Urinary bladder (tissue), 4 donors: ENCODE measurements at places on chromosomes 11 and 22.

DNA sequence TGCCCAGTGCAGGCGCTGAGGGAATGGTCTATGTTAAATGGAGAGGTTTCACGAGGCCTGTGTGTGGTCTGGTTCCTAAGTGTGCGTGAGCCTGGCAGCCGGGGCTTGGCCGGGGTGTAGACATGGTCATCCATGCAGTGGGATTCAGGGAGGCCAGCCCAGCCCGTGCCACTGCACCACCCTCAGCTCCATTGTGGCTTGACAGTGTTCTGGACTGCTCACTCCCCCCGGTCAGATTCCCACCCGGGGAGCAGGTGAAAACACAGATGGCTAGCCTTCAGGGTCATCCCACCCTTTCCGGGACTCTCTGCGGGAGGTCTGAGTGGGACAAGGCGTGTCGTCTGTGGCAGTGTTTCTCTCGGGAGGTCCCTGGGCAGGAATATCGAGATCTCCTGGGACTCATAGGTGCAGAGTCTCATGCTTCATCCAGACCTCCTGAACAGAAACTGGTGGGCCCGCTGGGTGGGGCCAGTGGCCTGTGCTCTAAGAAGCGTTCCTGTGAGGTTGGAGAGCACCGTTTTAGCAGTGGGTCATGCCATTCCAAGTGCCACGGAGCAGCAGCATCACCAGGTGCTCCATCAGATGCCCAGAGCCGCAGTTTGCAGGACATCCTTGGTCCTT, 52.3 kb downstream of the ST14 start:
- DNase-seq = no peak

GRCh38 chr11:108967571-108967970, 302.7 kb downstream of the DDX10 start:
- peak; percentile 18 for DNase-seq

DNA sequence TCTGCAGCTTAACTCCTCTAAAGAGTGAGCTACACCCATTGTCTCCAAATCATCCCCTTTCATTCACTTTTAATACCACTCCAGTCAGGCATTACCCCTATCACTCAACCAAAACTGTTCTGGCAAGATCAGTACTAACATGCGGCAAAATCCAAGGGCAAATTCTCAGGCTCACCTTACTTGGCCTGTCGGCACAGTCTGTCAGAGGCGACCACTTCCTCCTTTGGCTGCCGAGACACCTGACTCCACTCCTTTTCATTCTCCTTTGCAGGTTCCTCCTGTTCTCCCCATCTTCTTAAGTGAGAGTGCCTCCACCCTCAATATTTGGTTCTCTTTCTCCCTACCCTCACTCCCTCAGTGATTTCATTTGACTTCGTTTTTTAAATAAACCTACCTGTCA, 4.2 kb downstream of the C11orf91 start:
- no peak for DNase-seq

- DNase-seq = no peak
These were observed 368.5 kb downstream of the INSC start for GRCh38 chr11:15483205-15483604.

DNA sequence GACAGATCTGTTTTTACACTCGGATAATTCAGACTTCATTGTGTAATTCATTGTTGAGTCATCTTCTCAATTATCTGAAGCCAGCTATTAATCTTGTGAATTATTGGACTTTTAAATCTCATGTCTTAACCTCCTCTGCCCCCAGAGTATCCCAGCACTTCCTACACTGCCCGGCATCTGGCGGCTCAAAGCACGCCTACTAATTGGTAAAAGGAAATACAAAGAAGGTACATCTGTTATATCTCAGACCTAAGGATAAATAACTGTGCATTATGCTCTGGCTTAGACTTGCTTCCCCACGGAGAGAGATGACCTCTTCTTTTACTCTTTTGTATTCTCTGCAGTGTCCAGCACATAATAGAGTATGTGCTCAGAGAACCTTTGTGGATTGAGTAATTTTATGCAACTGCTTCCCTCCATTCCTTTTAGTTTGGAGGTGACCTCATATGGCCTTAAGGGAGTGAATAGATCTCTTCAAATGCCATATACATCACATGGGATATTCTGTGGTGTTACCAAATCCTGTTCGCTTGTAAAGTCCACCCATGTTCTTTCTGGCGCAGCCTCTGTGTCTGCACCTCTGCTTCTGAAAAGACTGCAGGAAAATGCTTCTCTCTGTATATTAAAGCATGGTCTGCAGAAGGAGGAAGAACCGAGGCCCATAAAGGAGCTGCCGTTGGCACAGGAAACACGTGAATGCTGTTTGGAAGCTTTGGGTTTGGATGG, 125.6 kb upstream of the SORL1-AS1 start:
- DNase-seq = no peak

GRCh38 chr22:41664951-41665350, 23.7 kb downstream of the SNU13 start:
- no peak for DNase-seq
